ENCODE measurements at places on chromosomes 12 and 14.

DNA sequence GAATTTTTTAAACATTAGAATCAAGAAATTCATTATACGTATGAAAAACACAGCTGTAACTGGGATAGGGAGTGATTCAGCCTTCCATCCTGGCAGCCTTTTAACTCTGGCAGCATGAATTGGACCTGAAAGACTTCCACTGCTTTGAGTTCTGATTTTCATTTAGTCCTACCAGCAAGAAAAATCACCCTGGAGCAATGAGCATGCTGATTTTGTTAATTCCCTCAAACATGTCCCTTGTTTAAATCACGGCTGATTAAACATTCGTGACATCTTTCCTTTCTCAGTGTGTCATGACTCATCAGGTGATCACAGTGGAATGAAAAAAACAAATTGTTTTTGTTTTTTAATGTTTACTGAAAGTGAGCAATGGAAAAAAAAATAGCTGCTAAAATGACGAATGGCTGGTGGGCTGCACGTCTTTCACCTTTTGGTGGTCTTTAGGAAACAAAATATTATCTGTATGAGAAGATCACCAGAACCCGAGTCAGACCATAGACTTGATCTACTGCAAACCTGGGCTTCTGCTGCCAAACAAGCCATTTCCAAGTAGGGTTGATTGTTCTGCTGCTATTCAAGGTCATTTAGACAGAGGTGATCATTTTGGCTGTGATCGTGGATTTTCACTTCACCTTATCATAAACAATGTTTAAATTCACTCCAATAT, 67.0 kb upstream of the CAND1 start:
- no peak for DNase-seq

GRCh38 chr14:76926521-76927251, 100.5 kb downstream of the LRRC74A start:
- DNase-seq, result no peak

DNA sequence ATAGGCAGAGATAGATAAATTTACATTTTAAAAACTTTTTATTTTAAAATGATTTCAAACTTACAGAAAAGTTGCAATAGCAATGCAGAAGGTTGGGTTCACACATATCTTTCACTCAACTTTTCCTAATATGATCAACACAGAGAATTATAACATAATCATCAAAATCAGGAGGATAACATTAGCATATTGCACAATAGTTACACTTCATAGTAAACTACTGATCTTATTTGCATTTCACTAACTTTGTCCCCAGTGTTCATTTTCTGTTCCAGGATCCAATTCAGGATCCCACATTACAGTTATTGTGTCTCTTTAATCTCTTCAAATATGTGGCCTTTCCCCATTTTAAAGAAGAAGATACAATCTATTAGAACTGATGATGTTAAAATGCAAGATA, 115.4 kb upstream of the ETV6 start:
- no peak for DNase-seq

DNA sequence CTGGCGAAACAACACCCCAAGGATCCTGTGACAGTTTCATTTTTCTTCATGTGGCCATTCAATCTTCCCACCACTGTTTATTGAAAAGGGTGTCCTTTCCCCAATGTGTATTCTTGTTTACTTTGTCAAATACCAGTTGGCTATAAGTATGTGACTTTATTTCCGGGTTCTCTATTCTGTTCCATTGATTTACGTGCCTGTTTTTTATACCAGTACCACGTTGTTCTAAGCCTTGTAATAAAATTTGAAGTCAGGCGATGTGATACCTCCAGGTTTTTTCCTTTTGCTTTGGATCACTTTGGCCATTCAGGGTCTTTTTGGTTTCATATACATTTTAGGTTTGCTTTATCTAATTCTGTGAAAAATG, 9.1 kb upstream of the MGAT4C start:
- no peak for DNase-seq

GRCh38 chr14:45641541-45641940, 388.5 kb upstream of the MIS18BP1 start:
- DNase-seq, result no peak

DNA sequence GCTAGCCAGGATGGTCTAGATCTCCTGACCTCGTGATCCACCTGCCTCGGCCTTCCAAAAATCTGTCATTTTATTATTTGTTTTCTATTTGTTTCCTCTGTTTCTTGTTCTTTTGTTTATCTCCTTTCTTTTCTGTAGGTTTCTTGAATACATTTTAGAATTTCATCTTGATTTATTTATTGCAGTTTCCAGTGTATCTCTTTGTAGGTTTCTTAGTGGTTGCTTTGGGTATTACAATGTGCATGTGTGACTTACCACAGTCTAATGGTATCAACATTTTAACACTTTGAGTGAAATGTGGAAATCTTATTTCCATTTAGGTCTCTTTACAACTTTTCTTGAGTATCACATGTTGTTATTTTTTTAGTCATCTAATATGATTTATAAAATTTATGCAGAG, 29.9 kb upstream of the MUCL1 start:
- no peak for DNase-seq

DNA sequence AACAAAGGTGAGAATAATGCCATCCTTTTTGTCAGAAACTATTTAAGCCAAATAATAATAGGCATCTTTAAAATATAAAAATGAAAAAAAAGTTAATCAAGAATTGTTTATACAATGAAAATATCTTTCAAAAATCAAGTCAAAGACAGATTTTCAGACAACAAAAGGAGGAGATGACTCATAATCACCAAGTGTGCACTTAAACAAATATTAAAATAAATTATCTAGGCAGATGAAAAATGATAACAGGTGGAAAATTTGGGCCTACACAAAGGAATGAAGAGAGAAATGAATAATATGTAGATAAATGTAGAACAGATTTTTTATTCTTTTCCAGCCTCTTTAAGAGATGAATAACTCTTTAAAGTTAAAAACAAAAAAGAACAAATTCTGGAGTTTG, 250.0 kb upstream of the PLEKHG7 start:
- DNase-seq, result no peak

- no peak for DNase-seq
These were observed 15.6 kb downstream of the ZBTB39 start for GRCh38 chr12:56990648-56991318.

GRCh38 chr14:33916663-33917565, 34.0 kb downstream of the EGLN3 start:
- no peak for DNase-seq

DNA sequence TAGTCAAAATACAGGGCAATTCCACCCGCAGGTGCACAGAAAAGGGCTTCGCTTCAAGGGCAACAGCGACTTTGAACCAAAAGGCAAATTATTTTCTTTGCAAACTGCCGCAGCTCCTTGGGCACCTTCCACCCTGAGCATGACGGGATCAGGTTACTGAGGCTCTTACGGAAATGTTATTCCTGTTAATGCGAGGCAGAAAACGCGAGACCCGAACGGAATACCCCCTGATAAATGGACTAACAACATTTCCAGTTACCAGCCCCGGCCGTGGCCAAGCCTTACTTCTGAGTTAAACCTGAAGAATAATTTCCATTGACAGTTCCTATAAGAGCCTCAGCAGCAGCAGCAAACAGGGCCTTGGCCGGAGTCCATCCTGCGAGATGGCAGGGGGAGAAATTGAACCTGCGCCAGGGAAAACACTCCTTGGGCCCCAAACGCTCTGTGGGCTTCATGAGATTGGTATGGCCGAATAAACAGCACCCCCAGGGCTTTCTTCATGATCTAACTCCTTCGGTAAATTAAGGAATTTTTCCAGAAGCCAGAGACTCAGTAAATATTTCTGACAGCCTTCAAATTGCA, 70.0 kb upstream of the DICER1 start:
- no peak for DNase-seq

DNA sequence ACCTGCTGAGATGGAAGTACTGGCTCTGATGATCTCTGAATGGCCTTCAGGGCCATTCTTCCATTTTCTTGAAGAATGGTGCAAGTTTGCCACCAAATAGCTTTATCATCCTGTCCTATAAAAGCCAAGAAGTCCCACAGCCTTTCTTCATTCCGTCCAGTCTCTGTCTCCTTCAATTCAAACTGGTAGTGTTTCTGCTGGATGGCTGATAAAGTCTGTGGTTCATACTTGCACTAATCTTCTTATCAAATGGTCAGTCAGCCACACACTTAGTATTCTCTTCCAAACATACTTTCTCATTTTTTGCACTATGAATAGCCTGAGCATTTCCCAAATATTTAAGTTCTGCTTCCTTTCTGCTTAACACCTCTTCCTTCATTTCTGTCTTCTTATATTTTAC, 39.4 kb upstream of the BEGAIN start:
- DNase-seq, result no peak

DNA sequence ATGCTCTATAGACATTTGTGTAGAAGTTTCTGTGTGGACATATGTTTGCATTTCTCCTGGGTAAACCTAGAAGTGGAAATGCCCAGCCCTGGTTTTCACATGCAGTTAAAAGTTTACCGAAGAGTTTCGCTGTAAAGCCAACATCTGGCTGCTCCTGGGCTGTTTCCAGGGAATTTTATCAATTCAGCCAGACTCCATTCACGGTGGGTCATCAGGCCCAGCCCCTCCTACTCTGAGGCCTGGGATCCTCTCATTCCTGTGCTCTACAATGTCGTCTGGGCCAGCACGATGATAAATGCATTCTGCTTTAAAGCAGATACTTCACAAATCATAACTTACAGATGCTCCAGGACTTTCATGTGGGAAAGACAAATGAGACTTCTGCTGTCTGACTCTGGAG, 7.1 kb downstream of the NUAK1 start:
- no peak for DNase-seq

DNA sequence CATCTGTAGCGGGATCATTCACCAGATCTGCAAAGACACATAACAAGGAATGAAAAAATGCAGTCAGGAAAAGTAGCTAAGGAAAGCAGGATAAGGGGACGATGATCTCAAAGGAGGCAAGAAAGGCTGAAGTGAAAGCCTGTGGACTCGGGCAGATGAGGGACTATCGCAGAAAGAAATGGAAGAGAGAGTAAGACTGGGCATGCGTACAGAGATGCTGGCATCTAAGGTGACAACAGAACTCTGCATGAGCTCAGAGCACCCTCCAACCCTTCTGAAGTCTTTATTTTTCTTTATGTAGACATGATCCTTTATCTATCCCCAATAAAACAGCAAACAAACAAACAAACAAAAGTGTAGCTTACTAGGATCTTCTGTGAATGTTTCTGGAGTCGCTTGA, 7.2 kb downstream of the MFAP5 start:
- DNase-seq, result no peak

- no peak for DNase-seq
These were observed 84.4 kb downstream of the PPHLN1 start for GRCh38 chr12:42410340-42410739.

DNA sequence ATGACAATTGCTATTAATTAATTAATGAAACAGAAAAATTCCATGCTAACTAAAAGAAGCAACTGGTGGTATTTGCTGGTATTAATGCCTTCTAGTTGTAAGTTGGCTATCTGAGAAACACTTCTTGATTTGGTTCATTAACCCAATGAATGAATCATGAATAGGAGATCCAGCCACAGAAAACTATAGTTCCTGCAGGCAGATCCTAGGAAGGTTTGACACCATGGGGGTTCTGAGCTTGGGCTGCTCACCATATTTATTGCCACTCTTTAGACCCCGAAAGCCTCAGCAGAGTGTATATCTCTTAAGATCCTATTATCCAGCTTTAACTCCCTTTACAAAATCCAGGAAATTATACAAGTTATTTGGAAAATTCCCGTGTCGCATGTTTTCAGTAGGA, 81.4 kb upstream of the REP15 start:
- DNase-seq, result no peak

- no peak for DNase-seq
These were observed 13.1 kb upstream of the TEX22 start for GRCh38 chr14:105385322-105385637.

All from D721Med (cell line).